ENCODE measurements at places on chromosomes 11 and 22. TPM values are rescaled to one million over a fixed set of nuclear protein-coding genes. Genes with fewer than 3 reads are reported as not detected.

The RIMBP3B gene
- not detected for total RNA-seq

The GNAZ gene
- total RNA-seq = 1.3 TPM

The STK33 gene
- 1.3 TPM for total RNA-seq

The GTSE1 gene
- total RNA-seq = 8.8 TPM

The LYVE1 gene
- total RNA-seq = 5.9 TPM

The THAP7 gene
- 22.0 TPM for total RNA-seq

The CD248 gene
- 0.19 TPM for total RNA-seq

The CBY1 gene
- 16.4 TPM for total RNA-seq

The BID gene
- total RNA-seq = 53.9 TPM

The MTFP1 gene
- total RNA-seq = 35.9 TPM

The KCNK4 gene
- not detected for total RNA-seq

The APOL5 gene
- total RNA-seq = not detected

The FADS1 gene
- total RNA-seq = 51.0 TPM

The BIK gene
- total RNA-seq = 0.76 TPM

The PGR gene
- not detected for total RNA-seq

The C11orf16 gene
- total RNA-seq = not detected

The CCDC15 gene
- 1.6 TPM for total RNA-seq

The SPINDOC gene
- 27.4 TPM for total RNA-seq

The TANGO2 gene
- total RNA-seq = 44.8 TPM

The TMEM45B gene
- total RNA-seq = 0.33 TPM

The SREBF2 gene
- total RNA-seq = 74.9 TPM

The PTPN5 gene
- not detected for total RNA-seq

The AMPD3 gene
- 2.1 TPM for total RNA-seq

The OR51B2 gene
- not detected for total RNA-seq

Data from vein endothelial cell (primary cell).